ENCODE measurements at places on chromosomes 5 and 9. TPM values are rescaled to one million over a fixed set of nuclear protein-coding genes. Genes with fewer than 3 reads are reported as not detected.

MLANA gene
- not detected for total RNA-seq

DNA sequence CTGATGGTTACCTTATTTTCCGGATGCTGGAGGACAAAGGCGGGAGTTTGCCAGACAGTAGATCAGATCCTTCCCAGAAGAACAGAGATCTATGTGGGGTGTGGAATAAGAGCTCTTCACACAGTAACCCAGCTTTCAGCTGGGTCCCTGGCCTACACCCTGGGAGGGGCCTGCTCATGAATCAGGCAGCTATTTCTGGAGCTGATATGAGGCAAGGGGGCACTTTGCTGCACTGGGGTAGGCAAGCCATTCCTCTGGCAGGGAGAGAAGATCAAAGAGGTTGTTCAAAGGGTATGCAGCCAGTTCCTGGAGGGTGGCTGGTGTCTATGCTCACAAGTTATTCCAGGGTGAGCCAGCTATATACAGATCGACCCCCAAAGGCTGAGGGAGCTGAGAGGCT, 48.6 kb downstream of the CYSTM1 start:
- peaks cover 29% of the 10 kb centered on the region for H3K4me1 ChIP-seq
- H3K4me3 ChIP-seq, result no peak overlapping the region
- no peak for DNase-seq
- no peaks in the 10 kb centered on the region for H3K27me3 ChIP-seq
- no peaks in the 10 kb centered on the region for H3K36me3 ChIP-seq
- H3K27ac ChIP-seq, result no peak overlapping the region

PRSS3 gene
- total RNA-seq, result not detected

- H3K27ac ChIP-seq, result no peak overlapping the region
- no peaks in the 10 kb centered on the region for H3K27me3 ChIP-seq
- no peaks in the 10 kb centered on the region for H3K4me1 ChIP-seq
- no peak for DNase-seq
- H3K36me3 ChIP-seq, result no peaks in the 10 kb centered on the region
Measured at GRCh38 chr9:119272500-119273211, 96.6 kb downstream of the BRINP1 start.

DNA sequence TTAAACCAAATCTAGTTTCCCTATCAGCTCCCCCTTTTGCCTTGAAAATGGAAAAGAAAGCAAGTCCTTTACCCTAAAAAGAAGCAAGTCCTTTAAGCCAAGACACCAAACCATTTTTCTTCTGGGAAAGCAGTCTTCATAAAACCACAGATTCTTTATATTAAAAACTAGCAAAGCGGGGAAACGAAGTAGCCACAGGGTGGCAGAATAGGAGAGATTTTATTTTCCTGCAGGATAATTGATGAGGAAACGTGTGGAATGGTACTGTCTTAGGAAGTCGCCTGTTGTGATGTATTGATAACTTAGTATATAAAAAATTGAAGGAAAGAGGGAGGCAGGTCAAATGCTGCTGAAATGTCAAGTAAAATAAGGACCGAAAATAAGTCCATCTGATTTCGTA, 41.1 kb downstream of the ZNF883 start:
- no peak for DNase-seq
- H3K4me1 ChIP-seq, result no peaks in the 10 kb centered on the region
- no peaks in the 10 kb centered on the region for H3K27me3 ChIP-seq

- H3K36me3 ChIP-seq, result peaks cover 14% of the 10 kb centered on the region
- peaks cover 86% of the 10 kb centered on the region for H3K4me1 ChIP-seq
- H3K4me3 ChIP-seq, result peak overlapping the region; percentile 47
- no peak for DNase-seq
Measured at GRCh38 chr5:40405996-40406740, 273.5 kb upstream of the PTGER4 start.

DNA sequence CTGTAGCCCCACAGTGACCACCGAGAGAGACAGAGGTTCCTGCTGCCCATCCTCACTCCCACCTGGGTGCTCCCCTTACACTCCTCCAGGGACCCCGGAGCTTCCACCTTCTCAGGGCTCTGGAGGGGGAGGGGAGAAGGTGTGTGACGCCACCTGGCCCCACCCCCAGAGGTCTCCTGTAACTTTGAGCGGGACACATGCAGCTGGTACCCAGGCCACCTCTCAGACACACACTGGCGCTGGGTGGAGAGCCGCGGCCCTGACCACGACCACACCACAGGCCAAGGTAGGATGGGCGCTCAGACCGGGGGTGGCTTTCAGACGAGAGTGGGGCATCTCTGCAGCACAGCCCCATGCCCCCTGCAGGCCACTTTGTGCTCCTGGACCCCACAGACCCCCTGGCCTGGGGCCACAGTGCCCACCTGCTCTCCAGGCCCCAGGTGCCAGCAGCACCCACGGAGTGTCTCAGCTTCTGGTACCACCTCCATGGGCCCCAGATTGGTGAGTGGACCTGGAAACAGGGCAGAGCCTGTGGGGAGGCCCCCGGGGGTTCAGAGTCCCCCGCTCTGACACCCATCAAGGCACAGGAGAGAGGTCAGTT, 4.5 kb downstream of the MAMDC4 start:
- no peaks in the 10 kb centered on the region for H3K36me3 ChIP-seq
- DNase-seq, result no peak
- H3K4me3 ChIP-seq, result no peak overlapping the region
- no peaks in the 10 kb centered on the region for H3K27me3 ChIP-seq

DNA sequence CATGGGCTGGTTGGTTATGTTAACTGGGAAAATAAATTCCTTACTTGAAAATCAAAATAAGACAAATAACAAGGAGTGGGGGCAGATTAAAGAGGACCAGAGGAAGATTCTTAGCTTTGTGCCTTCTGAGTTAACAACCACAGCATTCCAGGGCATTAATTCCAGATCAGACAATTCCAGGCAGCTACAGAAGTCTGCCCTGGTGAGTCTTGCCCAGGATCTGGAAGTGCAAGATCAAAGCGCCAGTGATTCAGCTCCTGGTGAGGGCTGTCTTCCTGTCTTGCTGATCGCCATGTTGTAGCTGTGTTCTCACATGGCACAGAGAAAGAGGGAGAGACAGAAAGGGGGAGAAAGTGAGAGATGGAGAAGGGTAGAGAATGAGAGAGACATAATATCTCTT, 65.6 kb downstream of the ANXA2R start:
- no peak overlapping the region for H3K4me3 ChIP-seq
- H3K27me3 ChIP-seq, result no peaks in the 10 kb centered on the region
- H3K27ac ChIP-seq, result no peak overlapping the region
- no peak for DNase-seq
- peaks cover 20% of the 10 kb centered on the region for H3K36me3 ChIP-seq

GRCh38 chr5:72237415-72237814, 82.6 kb downstream of the MRPS27 start:
- H3K4me3 ChIP-seq, result no peak overlapping the region
- H3K36me3 ChIP-seq, result peaks cover 35% of the 10 kb centered on the region
- no peak for DNase-seq
- peaks cover 25% of the 10 kb centered on the region for H3K27me3 ChIP-seq
- no peak overlapping the region for H3K27ac ChIP-seq

SYK gene
- not detected for total RNA-seq

PCDHB14 gene
- not detected for total RNA-seq

DNA sequence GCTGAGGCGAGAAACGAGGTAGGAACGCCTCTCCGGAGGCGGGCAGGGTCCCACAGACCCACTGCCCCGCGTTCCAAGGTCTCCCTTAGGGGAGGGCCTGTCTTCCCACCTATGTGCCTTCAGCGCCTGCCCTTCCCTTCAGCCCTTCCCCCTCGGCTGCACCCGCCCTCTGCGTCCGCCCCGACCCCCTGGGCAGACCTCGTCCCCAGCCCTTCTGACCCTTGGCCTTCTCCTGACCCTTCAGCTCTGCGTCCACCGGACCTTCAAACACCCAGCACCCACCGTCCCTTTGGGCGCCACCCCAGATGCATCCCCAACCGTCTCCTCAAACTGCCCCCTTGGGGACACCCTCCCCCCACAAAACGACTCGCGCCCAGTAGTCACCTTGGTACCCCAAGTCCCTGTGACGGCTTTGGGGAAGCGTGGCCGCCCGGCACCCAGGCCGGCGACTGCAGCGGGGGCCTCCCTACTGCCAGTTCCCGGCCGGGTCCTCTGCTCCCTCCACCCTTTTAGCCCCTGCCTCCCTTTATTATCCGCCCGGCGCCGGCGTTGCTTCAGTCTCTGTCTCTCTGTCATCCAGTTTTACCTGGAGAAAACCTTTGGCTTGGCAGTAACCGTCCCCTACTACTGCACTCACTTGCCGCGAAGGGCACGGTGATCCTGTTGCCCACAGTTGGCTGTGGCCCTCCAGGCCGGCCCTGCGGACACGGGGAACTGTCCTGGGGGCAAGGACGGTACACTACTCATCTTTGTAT, 421 bp downstream of the RUSC2 start:
- DNase-seq, result no peak
- no peaks in the 10 kb centered on the region for H3K36me3 ChIP-seq
- peaks cover 31% of the 10 kb centered on the region for H3K27me3 ChIP-seq
- H3K27ac ChIP-seq, result no peak overlapping the region
- H3K4me3 ChIP-seq, result peak overlapping the region; percentile 71

NEK6 gene
- 18.9 TPM for total RNA-seq

- no peaks in the 10 kb centered on the region for H3K36me3 ChIP-seq
- no peak overlapping the region for H3K27ac ChIP-seq
- peaks cover 8% of the 10 kb centered on the region for H3K27me3 ChIP-seq
- H3K4me3 ChIP-seq, result no peak overlapping the region
Measured at GRCh38 chr5:74630453-74631066, 10.0 kb downstream of the ENC1 start.

- no peak for DNase-seq
- no peaks in the 10 kb centered on the region for H3K27me3 ChIP-seq
- H3K4me3 ChIP-seq, result no peak overlapping the region
Measured at GRCh38 chr9:123329329-123329955, 26.6 kb upstream of the CRB2 start.

- no peaks in the 10 kb centered on the region for H3K4me1 ChIP-seq
- no peaks in the 10 kb centered on the region for H3K36me3 ChIP-seq
- no peaks in the 10 kb centered on the region for H3K27me3 ChIP-seq
- DNase-seq, result no peak
Measured at GRCh38 chr5:146867996-146868708, 10.4 kb downstream of the PPP2R2B start.

DNA sequence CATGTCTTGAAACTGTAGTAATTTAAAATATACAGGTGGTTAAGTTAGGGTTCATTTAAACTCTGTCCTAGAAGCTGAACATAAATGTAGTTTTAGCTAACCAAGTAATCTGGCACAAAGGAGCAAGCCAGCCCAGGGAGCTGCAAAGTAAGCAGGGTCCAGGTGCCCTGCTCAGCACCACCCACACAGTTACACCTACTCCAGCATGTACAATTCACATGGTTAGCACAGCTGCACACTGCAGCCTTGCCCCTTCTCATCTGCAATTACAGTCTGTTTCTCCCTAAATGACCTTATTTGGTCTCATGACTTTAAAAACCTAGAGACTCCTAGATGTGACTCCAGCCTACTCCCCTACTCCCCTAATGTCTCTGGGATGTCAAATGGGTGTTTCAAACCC, 128.4 kb downstream of the EPB41L4A start:
- no peak for DNase-seq
- H3K36me3 ChIP-seq, result no peaks in the 10 kb centered on the region
- H3K27ac ChIP-seq, result no peak overlapping the region
- H3K27me3 ChIP-seq, result no peaks in the 10 kb centered on the region

DNA sequence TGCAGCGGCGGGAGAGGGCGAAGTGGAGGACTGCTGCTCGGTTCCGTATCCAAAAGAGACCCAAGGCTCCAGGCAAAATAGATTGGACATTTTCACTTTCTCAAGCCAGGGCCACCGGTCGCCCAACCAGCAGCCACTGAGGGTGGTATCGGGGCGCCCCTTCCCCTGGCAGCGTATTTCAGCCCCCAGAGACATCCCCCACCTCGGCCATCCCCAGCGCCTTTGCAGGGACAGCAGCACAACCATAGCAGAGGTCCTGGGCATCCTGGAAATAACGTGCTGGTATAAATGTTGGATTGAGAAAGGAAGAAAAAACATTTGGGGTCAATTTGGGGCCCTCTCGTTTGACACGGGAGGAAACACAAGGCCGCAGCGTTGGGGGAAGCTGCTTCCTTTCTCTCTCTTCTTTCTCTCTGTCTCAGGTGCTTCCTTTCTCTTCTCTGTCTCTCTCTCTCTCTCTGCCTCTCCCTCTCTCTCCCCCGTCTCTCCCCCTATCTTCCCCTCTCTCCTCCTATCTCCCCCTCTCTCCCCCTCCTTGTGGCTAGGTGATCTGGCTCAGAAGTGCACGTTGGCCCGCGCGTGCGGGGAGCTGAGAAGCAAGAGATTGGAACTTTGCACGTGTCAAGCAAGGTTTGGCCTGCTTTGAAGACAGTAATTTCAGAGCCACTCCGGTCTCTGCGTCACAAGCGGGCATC, 624 bp upstream of the RETREG1 start:
- no peak overlapping the region for H3K27ac ChIP-seq
- DNase-seq, result peak; percentile 28
- H3K4me1 ChIP-seq, result peaks cover 25% of the 10 kb centered on the region
- H3K4me3 ChIP-seq, result no peak overlapping the region
- peaks cover 10% of the 10 kb centered on the region for H3K36me3 ChIP-seq

SPOCK1 gene
- 0.86 TPM for total RNA-seq

DNA sequence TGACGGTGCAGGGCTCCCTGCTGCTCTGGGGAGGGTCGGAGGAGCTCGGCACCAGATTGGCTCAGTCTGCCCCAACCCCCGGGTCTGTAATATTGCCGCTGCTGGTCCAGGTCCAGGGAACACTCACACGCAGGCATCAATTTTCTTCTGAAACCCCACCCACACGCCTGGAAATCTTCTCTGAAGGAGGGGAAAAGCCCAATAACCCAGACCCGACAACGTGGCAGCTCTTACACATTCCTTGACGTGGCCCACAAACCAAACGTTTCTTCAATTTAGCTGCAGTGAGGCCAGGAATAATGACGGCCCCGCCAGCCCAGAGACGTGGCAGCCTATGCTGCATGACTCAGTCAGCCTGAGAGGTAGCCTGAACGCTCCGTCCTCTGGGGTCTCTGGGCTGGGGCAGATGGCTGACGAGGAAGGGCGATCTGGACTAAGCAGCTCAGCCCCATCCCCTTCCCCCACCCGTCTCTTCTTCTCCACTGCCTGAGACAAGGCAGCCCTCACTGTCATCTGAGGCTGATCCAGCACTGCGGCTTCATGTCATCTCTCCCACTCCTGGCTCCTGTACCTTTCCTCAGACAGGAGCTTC, 9.9 kb upstream of the SPARC start:
- no peak overlapping the region for H3K4me3 ChIP-seq
- H3K4me1 ChIP-seq, result no peaks in the 10 kb centered on the region
- no peak overlapping the region for H3K27ac ChIP-seq
- peaks cover 6% of the 10 kb centered on the region for H3K27me3 ChIP-seq

PCDHB13 gene
- total RNA-seq, result not detected

Measured in activated CD4-positive, alpha-beta memory T cell treated with anti-CD3 and anti-CD28 coated beads, Interleukin-2, amount 10 ng/mL, durations not matched to agents 7 days and 5 days (primary cell).